ENCODE measurements at places on chromosomes 3 and 15.

- DNase-seq, result no peak
Measured at GRCh38 chr15:31758126-31758525, 272.2 kb upstream of the CHRNA7 start.

DNA sequence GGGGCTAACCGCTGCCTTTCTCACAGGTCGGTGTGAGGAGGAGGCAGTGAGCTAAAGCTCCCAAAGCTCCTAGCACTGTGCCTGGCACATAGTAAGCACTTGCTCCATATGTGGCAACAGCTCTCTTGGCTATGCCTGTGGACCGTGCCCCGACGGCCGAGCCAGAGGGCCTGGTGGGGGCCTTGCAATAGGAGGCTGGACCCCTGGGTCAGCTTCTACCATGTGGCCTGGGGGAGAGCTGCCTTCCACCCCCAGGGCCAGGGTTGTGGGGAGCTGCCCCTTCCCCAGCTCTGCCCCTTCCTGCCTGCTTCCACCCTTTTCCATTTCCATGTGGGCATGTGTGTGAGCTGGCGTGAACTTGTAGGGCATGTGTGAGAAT, 16.9 kb upstream of the GNAT1 start:
- DNase-seq, result no peak

- DNase-seq, result no peak
Measured at GRCh38 chr15:64884679-64885078, 27.0 kb upstream of the ANKDD1A start.

GRCh38 chr3:102617381-102617780, 182.6 kb downstream of the ZPLD1 start:
- DNase-seq, result no peak

All from stimulated activated CD4-positive, alpha-beta T cell treated with anti-CD3 and anti-CD28 coated beads, TNF-alpha, amount 100 ng/mL, for 48 hours (primary cell).